ENCODE measurements at places on chromosomes 12 and 14.

DNA sequence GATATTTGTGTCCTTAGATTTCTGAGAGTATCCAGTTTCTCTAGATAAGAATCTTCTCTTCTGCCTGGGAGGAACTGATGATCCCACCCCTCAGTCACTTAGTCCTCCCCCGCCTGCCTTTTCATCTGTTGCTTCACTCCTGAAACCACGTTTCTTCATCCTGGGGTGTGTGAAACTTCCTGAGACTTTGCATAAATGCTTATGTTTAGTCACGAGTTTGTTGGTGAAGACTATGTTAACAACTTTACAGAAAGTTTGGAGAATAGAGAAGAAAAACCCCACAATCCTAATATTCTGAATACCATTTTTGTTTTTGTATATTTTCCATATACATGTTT, 33.2 kb downstream of the MARK3 start:
- DNase-seq, result no peak

DNA sequence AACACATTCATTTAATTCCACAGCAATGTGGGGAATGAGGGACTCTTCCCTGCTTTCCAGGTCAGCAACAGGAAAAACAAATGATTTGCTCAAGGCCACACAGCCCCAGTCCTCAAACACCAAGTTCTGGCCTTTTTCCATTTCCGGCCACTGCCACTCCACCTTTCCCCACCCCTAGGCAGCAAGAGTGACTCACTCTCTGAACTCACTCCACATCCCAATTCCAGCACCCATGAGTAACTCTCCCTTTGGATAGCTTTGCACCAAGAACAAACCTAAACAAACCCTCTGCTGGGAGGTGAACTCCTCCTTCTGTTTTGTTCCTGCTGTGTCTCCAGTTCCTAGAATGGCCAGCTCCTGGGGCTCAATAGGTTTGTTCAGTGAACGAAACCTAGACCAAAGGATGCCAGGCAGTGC, 30.4 kb upstream of the PLEKHG6 start:
- DNase-seq, result peak; percentile 56

GRCh38 chr12:16612647-16613046, 6.7 kb upstream of the LMO3 start:
- no peak for DNase-seq

DNA sequence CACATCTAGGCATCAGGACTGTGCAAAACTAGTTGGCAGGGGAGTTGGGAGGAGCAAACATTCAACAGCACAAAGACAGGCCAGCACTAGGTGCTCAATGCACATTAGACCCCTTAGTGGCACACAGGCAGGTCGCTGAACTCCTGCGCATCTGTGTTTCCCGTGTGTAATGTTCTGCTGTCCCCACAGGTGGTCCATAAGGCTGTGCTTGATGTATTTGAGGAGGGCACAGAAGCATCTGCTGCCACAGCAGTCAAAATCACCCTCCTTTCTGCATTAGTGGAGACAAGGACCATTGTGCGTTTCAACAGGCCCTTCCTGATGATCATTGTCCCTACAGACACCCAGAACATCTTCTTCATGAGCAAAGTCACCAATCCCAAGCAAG, 11.2 kb downstream of the SERPINA3 start:
- no peak for DNase-seq

All from 8988T (cell line).